Activated T-cell treated with anti-CD3 and anti-CD28 coated beads for 1 hour (primary cell): ENCODE measurements at places on chromosomes 5 and 9.

DNA sequence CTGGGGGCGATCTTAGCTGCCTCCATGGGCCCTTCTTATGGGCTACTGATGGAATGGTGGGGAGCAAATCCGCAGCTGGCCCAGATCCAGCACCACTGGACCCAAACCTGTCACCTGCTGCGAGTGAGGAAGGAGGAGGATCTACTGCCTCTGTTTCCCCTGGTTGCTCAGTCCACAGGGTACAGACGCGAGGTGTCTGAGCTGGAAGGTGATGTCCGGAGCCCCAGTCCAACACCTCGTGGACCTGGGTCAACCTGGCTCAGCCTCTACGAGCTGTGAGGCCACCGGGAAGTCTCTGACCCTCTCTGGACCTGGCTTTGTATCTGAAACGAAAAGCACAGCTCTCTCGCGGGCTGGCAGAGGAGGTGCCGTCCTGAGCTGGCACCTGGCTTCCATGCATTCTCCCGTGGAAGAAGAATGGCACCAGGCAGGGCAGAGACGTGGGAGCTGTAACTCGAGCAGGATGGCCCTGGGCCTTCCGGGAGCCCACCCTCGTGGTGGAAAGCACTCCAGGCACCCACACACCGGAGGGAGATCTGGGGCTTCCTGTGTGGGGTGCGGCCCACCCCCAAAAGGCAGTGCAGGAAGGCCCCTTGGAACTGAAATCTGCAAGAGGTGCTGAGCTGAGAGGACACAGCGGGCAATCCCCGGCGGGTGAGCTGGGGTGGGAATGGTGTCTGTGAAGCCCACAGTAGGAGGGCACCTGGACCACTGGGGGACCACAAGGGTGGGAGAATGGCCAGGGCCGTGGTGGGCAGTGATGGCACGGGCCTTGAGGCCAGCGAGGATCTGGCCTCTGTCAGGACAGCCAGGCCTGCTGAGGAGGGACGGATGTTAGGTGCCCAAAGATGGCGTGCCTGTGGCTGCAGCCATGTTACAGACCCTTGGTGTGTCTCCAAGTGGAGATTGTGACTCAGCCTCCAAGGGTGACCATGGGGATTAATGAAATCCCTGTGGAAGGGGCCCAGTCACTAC is 133.4 kb downstream of the OLFM1 start:
- DNase-seq, result no peak

DNA sequence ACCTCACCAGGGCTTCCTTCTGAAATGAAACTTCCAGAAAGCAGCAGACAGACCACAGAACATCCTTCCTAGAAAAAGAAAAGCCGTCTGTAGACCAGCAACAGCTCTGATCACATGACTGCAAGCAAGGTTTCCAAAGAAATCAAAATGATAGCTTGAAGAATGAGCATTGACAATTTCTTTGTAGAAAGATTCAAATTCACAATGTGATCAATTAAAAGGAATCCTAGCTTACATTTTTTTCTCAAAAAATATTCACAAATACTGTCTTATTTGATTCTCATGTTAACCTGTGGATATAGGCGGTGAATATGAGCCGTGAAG is 144.9 kb downstream of the MTX3 start:
- no peak for DNase-seq

DNA sequence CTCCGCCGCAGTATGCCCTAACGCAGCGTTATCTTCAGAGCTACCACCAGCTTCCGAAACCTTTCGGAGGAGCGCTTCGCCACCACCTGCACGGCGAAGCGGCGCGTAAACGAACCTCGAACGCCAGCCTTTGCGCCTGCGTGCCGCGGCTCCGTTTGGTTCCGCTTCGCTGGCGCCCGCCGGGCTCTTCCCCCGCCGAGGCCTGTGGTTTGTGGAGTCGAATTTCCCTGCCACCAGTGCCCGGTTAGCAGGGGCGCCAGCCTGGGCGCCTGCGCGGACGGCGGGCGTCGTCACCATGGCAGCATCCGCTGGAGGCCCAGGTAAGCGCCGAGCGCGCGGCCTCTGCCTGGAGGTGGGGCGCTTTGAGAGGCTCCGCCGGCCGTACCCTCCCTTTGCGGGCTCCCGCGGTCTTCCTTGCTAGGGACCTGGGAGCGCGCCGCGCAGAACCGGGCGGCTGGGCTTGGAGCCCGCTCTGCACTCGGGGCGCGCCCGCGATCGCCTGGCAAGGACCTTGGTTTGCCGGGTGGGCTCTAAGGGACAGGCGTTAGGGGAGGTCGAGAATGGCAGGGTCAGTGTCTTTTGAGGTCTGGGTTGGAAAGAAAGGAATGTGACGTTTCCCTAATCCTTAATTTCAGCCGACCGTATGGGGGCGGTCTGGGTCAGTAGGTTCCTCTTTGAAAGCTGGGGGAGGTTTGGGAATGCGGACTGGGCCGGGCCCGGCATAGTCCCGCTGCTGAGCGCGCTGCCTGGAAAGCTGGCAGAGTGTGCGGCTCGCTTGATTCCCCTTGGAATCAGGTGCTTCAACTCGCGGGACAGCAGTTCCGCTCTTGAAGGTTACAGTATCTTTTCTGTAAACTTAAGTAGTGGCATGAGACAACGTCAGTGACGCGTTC is at the start of gene FAM151B:
TSS of gene FAM151B (plus strand) at position 272 of the 893 bp plus-strand sequence. CDS start at position 296, 24 bp downstream.
- DNase-seq, result peak; percentile 54

- DNase-seq, result no peak
Measured at GRCh38 chr5:123545506-123545905, 33.5 kb downstream of the CSNK1G3 start.

- no peak for DNase-seq
Measured at GRCh38 chr9:38747067-38747466, 27.1 kb upstream of the FAM240B start.
